CD4-positive, alpha-beta T cell treated with Interleukin-12 subunit alpha and Interleukin-12 subunit beta, for 1 hour (primary cell): ENCODE measurements at places on chromosomes 12 and 14.

DNA sequence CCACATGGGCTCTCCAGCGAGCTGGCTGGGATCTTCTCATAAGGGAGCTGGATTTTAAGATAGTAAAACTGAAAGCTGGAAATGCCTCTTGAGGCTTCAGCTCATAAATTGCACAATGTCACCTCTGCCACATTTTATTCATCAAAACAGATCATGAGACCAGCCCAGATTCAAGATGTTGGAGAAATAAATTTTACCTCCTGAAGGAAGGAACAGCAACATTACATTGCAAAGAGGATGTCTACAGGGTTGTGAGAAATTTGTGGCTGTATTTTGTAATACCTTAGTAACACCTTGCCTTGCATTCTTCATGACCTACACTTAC is 43.1 kb upstream of the KRR1 start:
- no peak for DNase-seq

- DNase-seq: no peak
These were observed 14.9 kb downstream of the DCAF5 start for GRCh38 chr14:69137843-69138535.

DNA sequence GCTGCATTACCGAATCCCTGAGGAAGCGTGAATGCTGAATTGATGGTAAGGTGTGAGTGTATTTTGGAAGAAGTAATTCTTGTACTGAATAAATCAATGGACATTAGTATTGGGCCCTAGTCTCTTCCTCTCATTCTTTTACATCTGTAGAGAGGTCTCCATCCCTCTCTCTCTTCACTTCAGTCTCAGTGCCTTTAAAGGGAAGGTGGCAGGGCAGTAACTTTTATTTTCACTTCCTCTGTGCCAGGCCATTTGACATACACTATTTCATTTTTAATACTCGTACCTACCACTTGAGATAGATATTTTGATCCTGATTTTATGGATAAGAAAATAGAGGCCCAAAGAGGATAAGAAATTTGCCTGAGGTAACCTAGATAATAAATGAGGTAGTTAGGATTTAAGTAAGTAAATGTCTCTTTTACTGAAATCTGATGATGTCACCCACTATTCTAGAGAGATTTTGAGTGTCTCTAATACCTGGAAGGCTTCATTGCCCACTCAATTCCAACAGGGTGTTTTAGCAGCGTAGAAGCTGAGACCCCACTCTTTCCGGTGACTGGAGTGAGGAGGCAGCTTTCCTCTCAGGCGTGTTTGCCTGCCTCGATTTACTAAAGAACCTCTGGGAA is 177.9 kb upstream of the PRICKLE1 start:
- no peak for DNase-seq

DNA sequence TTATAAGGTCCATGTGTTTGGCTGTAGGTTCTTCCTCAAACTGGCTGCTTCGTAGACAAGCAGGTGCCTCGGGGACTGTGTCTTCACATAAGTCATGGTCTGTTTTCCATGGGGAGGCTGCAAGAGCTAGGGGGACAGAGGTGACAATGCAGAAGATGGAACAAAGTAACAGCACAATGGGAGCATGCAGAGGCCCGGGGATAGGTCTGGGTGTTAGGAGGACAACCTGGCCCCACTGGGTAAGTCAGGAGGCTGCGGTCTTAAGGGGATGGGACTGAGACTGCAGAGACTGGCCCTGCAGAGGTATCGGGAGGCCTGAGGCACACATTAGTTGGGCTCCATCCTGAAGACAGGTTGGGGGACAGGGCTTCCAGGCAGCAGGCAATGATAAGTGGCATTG is 88.9 kb downstream of the NTF3 start:
- DNase-seq: no peak

- no peak for DNase-seq
These were observed 239.7 kb downstream of the EGLN3 start for GRCh38 chr14:33711194-33711593.

DNA sequence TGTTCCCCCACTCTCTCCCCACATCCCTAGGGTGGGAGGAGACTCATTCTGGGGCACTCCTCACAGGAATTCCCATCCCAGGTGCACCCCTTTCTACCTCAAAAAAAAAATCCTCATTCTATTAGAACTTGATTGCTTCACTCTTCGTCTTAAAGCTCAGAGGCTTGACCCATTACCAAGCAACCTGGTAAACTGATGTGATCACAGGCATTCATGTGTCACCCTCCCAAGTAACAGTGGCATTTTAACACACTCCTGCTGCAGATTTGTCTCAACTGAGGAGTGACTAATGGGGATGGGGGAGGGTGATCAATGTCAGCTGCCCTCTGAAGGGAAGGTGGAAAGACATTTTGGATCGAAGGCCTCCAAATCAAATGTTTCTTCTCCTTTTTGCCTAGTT is 78.1 kb upstream of the PTHLH start:
- DNase-seq: no peak

GRCh38 chr14:56461276-56462275 is 118.0 kb upstream of the TMEM260 start:
- no peak for DNase-seq

- no peak for DNase-seq
These were observed 161.1 kb upstream of the EGLN3 start for GRCh38 chr14:34111953-34112352.

DNA sequence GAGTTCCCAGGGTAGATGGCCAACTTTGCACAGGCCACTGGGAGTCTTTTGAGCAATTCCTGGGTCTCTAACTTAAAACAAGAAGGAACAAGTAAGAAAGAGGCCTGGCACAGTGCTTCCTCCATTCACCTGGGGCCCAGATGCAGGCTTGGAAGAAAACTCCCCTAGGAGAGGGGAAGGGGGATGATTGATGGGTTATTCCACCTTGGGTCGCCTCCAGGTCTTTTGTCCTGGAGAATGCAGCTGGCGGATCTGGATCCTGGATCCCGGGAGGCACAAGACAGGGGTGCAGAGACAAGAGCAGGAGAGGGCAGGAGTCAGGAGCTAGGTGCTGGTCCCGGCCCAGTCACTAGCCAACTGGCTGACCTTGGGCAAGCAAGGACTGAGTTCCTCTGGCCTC is 74.5 kb downstream of the ESRRB start:
- no peak for DNase-seq

DNA sequence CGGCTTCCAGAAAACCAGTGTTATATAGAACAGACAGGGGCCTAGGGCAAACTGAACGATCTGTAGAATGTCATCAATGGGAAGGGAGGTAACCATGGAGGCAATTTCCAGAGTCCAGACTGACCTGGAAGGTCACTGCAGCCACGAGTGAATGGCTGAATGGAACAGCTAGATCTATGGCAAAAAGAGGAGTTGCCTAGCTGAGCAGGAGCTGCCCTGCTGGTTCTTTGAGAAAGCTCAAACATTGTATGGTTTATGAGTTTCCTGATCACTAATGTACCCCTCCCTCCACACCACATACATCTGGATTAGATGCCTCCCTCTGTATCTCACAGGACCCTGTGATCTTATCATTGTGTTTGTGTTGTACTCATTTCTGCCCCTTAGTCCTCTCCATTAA is 1.0 kb upstream of the RERG start:
- DNase-seq: no peak

GRCh38 chr14:72883109-72883508 is 10.8 kb downstream of the DPF3 start:
- DNase-seq: no peak

- DNase-seq: no peak
These were observed 542.0 kb downstream of the SNAPC1 start for GRCh38 chr14:62304257-62304656.

DNA sequence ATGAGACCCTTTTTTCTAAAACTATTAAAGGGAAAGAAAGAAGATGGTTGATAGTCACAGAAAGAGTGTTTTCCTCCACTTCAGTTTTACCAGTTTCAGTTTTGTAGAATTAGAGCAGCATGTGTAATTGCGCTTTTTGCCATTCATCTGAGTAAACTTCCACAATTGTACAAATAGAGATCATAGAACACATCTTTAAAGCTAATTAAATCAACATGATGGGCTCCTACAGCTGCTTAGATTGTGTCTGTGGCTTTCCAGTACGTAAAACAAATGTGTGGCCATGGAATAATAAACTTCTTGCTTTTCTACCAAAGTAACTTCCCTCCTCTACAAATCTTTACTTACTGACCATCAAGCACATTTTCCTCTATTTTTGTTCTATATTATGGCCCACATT is 84.2 kb upstream of the LRIG3 start:
- no peak for DNase-seq

DNA sequence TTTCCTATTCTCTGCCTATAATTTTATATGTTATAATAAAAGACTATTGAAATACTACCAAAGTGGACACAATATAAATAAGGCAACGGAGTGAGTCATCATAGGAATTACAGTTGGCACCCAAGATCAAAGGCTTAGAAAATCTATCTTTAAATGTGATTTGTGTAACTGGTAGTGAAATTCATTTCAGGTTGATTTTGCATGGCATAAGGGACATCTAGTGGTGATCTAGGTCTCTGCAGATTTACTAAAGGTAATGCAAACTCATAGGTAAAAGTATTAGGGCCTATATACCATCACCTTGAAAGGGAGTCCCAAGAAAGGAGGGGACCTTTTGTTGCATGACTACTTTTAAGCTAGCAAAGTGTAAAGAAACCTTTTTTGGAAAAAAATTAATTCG is 527.2 kb downstream of the NRXN3 start:
- no peak for DNase-seq

GRCh38 chr14:91159906-91160305 is 46.0 kb downstream of the DGLUCY start:
- no peak for DNase-seq

- DNase-seq: no peak
These were observed 89.2 kb downstream of the BCL2L14 start for GRCh38 chr12:12159988-12160387.

GRCh38 chr12:16437281-16437816 is 89.9 kb downstream of the MGST1 start:
- no peak for DNase-seq

DNA sequence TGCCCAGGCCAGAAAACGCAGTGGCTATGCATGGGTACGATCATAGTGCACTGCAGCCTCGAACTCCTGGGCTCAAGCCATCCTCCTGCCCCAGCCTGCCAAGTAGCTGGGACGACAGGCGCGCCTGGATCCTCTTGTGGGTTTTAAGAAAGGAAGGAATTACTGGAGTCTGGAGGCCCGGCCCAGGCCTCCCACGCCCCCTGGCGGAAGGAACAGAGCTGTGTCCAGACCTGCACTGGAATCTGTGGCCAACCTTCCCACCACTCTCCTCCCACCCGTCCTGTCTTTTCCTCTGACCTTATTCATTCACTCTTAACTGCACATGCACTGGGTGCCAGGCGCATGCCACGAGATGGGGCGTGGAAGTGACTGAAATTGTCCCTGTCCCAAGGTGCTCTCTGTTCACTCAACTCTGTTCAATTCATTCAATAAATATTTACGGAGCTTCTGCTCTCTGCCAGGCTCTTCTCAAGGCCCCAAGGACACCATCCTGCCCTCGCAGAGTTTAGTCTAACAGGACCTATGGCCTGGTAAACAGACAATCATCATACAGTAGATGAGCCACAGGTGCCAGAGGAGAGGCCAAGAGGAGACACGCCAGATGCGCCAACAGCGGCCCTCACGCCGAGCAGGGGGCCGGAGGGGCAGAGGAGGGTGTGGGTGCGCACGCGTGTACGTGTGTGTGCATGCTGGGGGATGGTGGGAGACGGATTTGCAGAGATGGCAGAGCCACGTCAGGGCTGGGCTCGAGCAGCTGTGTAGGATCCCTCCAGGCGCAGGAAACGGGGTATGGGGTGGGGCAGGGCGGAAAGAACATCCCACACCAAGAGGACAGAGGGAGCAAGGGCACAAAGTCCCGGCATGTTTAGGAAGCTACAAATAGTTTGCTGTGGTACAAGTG is 13.7 kb upstream of the TMEM106C start:
- DNase-seq: peak; percentile 47

- DNase-seq: no peak
These were observed 102.2 kb downstream of the TNFAIP2 start for GRCh38 chr14:103225476-103225875.

GRCh38 chr12:130133851-130134562 is 28.3 kb upstream of the FZD10 start:
- no peak for DNase-seq

- no peak for DNase-seq
These were observed 59.9 kb downstream of the HCAR2 start for GRCh38 chr12:122643207-122643805.

- DNase-seq: no peak
These were observed 127.0 kb upstream of the RPH3A start for GRCh38 chr12:112664569-112664968.

- DNase-seq: no peak
These were observed 61.9 kb upstream of the TMPO start for GRCh38 chr12:98453492-98453891.

DNA sequence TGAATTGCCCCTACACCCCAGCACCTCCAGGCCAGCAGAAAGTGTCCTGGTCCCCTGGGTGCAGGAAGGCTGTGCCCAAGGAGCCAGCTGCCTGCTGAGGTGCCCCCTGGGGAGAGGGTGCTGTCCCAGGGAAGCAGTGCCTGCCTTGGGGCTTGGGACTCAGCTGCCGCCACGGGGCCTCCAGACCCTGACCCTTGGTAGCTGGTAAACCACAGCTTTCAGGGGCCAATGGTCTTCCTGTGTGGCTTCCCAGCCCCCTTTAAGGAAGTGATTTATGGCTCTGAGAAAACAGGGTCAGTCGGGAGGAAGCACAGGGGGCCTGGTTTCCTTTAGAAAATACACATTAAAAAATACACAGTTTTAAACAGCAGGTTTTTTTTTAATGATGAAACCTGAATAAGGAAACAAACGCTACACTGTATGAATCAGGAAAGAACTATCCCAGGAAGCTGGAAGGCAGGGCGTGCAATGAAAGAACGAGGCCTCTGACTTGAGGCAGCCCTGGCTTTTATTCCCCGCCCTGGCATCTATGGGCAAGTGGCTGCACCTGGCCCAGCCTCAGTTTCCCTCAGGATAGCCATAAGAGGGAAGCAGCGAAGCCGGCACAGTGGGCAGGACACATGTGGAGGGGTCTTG is 40.6 kb upstream of the EML1 start:
- DNase-seq: no peak

DNA sequence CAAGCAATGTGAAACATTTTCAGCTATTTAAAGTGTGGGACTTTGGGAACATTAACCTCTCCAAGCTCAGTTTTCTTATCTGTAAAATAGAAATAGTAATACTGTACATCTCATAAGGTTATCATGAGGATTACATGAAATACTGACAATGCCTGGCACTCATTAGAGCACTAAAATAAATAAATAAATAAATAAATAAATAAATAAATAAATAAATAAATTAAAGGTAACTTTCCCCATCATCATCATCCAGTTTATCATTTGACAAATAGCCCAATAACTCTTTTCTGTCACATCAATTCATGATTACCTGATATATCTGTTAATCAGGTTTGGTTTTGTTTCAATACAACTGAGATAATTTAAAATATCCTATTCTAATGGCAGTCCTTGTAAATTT is 48.5 kb downstream of the EFCAB11 start:
- no peak for DNase-seq

- DNase-seq: no peak
These were observed 25.9 kb downstream of the UBE2N start for GRCh38 chr12:93415723-93416464.

GRCh38 chr12:18818579-18819268 is 80.8 kb downstream of the CAPZA3 start:
- DNase-seq: no peak
